ENCODE measurements at places on chromosomes 5 and 9.

- DNase-seq, result no peak
Observed at GRCh38 chr9:6495466-6495865, 82.5 kb downstream of the UHRF2 start.

GRCh38 chr9:82513242-82513751, 524.7 kb downstream of the SPATA31D1 start:
- DNase-seq, result no peak

- no peak for DNase-seq
Observed at GRCh38 chr9:122107291-122107805, 14.2 kb upstream of the TTLL11 start.

GRCh38 chr5:3181671-3182070, 414.0 kb upstream of the IRX1 start:
- no peak for DNase-seq

GRCh38 chr5:72476275-72476674, 30.9 kb downstream of the ZNF366 start:
- peak; percentile 76 for DNase-seq

GRCh38 chr9:89010056-89010455, 18.8 kb downstream of the S1PR3 start:
- DNase-seq, result no peak

- DNase-seq, result no peak
Observed at GRCh38 chr5:120630550-120630949, 166.4 kb downstream of the PRR16 start.

- no peak for DNase-seq
Observed at GRCh38 chr9:88187631-88188030, 49.4 kb upstream of the SPATA31C2 start.

DNA sequence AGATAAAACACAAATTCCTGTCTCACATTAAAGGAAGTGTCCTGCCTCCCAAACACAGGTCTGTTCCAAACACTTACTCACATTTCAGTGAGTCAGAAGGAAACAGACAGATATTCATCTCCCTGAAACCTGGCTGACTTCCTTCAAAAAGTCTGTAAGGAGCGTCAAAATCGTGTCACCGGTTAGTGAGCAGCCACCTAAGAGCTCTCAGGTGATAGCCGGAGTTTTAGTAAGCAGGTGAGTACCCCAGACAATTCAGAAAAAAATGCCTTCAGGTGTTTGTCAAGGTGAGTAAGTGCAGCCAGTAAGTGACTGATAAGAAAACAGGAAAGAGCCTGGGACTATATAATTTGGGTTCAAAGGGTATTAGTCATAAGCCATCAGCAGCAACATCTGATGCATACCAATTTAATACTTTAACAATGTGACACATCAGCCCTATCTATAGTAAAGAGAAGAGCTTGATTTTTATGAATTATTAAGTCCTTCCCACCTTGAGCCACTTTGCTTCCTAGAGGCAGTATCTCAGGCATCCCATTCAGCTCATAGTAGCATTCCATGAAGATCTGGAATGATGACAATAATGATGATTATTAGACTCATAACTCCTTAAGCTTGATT, 1.3 kb upstream of the ITGA2 start:
- DNase-seq, result no peak

- peak; percentile 45 for DNase-seq
Observed at GRCh38 chr5:154756868-154757813, 2.0 kb downstream of the LARP1 start.

DNA sequence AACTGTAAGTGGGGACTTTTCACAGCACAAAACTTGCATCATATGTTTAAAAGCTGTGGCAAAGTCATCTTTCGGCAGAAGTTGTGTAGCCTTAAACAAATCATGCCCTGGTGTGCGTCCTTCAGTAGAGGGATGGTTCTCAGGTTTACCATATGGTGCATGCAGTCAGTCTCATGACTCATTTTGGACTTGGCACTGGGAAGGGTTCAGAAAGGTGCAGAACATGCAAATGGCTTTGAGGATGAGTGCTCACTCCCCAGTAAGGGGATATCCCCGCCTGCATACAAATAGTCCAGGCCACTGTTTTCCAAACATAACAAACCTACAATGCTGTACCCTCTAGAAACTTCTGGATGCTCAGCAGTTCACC, 260.3 kb downstream of the NDUFS4 start:
- DNase-seq, result no peak

GRCh38 chr9:127904561-127905003, 5.2 kb upstream of the ST6GALNAC6 start:
- no peak for DNase-seq

GRCh38 chr5:167311340-167311739, 980.1 kb upstream of the WWC1 start:
- DNase-seq, result no peak

DNA sequence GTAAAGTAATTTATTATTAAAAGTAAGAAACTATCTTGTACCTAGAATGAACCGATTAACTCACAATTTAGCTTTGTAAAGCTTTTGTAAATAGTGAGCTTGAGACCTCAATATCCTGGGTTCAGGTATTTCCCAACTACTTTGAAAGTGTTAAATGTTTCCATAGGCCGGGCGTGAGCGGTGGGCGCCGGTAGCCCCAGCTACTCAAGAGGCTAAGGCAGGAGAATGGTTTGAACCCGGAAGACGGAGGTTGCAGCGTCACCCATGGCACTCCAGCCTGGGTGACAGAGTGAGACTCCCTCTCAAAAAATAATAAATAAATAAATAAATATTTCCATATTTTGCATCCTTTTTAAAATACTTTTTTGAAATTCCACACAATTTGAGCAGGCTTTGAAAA, 1.5 kb upstream of the ANKH start:
- no peak for DNase-seq

DNA sequence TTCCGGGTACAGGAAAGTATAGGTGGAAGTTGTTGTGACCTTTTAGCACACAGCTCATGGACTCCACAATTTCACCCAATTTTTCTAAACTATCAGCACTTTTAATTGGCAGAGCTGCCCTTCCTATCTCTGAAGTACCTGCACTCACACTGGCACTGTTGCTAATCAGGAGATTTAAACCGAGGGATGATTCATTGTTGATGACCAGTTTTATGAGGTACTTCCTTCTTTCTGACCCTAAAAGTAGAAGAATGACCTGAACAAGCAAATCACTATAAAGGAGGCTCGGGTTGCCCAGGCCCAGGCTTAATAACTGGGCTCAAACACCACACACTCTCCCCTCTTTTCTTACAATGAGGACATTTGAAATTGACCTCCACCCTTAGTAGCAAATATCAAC, 105.9 kb downstream of the KCNN2 start:
- no peak for DNase-seq

DNA sequence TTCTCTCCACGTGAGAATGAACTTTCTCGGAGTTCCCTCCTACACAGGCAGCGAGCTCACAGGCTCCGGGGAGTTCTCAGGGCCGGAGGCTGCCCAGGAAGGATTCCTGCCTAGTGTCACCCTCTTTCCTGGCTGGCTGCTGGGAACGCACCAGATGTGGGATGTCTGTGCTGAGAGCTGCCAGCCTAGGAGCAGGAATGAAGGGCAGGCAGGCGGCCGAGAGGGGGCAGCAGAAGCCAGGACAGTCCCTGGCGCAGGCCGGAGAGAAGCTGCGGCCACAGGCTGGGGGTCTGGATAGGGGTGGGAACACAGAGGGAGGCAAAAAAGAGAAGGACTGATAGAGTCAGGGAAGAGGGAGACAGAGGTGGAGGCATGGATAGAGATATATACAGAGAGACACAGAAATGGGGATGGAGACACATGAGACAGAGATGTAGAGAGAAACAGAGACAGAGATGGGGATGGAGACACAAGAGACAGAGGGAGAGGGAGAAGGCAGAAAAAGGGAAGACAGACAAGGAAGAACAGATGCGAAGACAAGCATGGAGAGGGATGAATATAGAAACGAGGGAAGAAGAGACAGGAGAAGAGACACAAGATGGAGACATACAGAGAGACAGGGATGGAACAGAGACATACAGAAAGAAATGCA, 25.3 kb upstream of the ENHO start:
- peak; percentile 39 for DNase-seq

DNA sequence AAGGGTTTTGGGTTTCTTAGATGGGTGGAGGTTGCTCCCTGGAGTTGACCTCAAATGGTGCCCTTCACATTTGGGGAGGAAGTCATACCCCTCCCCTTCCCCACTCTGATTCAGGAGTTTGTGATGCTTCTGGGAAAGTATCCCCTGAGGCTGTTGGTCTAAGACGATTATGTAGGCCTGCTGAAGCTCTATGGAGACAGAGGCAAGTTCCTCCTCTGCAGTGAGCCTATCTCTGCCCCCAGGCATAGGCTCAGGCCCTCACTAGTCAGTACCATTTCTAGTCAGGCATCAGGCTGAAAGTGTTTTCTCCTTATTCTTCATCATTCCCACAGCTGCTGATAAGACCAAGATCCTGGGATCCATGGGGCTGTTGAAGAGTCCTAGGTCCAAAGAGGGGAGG, 271.6 kb upstream of the NUDT12 start:
- no peak for DNase-seq

DNA sequence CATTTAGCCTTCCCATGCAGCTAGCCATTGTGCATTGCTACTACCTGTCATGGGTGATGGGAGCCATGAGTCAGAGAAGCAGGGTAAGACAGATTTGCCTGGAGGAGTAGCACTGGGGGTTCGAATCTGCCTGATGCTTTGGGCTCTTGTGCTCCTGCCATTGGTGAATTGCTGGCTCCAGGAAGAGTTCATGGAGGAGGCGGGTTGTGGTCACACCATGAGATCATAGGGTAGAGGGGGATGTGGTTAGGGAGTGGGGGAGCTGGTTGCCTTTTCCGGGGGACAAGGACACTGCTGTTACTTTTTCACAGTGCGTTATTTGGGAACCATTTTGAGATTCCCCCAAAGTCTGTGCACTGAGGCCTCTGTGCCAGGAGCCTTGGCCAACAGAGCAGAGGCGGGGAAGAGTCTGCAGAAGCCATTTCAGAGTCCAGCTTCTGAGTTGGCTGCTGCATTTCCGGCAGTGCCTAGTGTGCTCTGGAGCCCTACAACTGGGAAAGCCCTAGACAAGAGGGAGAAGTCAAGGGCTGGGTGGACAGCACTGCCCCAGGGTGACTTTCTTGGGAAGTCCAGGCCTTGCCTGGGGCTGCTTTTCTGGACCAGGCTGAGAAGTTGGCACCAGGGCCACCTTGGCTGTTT, 6.2 kb downstream of the ANGPTL2 start:
- no peak for DNase-seq

- no peak for DNase-seq
Observed at GRCh38 chr9:122197882-122198281, 30.9 kb downstream of the LHX6 start.

GRCh38 chr9:5629312-5630080, 589 bp downstream of the RIC1 start:
- DNase-seq, result peak; percentile 47

DNA sequence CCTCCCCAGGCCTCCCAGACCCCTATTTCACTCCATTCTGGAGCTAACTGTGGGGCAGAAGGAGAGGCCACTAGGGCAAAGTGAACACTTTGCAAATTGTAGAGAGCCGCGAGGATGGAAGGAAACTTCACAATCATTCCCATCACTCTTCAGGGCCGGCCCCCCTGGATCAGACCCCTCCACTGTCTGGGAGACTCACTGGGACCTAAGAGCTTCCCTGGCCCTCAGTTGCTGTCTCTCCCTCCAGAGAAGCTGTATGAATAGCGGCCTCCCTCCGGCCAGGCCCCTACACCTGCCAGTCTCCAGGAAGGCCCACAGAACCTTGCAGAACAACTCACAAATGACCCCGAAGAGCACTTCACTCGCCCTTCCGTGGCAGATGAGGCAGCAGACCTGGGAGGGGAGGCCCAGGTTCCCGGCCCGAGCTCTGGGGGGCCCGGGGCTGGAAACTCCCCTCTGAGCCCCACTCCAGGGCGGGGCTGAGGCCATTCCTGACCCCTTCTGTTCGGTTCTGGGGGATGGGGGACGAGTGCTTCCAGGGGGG, 141.9 kb upstream of the IER5L start:
- no peak for DNase-seq

DNA sequence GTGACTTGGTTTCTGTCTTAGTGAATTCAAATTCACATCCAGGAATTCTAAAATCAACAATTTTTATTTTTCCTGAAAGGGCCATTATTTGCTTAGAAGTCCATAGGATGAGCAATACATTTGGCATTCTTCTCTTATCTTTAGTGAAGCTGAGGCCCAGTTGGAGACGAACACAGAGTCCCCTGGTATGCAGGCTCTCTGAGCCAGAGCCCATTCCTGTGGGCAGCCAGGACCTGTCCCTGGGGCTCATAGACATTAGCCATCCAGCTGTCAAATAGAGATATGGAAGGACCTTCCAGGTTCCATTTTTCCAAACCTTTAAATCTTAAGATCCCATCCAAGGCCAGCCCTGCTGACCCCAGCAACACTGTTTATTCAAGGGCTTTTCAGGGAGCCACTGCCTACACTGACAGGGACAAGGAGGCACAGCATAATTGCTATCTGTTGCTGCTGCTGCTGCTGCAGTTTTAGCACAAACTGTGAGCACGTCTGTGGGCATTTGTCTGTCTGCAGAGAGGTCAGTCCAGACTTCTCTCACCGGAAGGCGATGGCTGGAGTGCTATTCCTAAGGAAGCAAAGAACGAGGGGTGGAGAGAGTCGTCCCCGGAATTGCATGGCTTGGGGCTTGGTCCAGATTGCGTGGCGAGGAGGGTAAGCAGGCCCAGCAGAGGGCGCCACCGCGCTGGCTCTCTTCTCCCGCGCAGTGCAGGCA, 639.0 kb downstream of the CCDC171 start:
- peak; percentile 38 for DNase-seq

DNA sequence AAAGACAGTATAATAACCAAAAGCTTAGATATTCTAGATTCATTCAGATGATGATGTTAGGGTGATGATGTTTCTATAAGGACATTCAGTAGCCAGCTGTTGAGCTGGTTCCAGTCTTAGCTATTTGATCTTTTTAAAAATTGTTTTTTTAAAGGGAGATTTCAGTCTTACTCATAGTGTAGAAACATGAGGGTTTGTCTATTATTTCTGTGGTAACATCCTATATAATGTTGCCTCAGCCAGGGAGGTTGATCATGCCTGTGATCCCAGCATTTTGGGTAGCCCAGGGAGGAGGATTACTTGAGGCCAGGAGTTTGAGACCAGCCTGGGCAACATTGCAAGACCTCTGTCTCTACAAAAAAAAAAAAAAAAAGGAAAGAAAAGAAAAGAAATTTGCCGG, 167.8 kb downstream of the DOCK2 start:
- DNase-seq, result peak; percentile 11

DNA sequence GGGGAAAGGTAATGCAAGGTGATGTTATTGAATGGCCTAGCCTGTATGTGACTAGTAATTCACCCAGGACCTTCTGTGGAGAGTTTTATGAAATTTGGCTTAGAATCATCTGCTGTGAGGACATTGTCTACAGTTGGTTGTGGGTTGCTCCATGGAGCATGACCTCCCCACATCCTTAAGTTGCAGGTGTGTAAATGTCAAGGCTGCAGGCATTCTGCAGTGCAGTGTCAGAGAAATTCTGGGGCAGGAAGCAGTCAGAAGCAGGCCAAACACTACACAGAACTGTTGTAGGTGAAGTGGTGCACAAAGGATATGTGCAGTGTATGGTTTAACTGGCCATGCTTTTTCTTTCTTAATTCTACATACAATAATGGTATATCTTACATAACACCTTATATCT, 588.3 kb downstream of the EBF1 start:
- no peak for DNase-seq

- no peak for DNase-seq
Observed at GRCh38 chr9:115922444-115922843, 231.1 kb upstream of the PAPPA start.

DNA sequence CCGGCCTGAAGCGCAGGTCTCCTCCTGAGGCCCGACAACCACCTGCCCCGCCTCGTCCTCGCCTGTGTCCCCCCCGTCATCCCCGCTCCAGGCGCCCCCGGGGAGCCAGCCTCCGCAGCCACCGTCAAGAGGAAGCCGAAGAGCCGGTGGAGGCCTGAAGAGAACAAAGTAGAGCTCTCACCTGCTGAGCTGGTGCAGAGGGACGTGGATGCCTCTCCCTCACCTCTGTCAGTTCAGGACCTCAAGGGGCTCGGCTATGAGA, 169.9 kb downstream of the HINT1 start:
- no peak for DNase-seq

Data from inflammatory macrophage treated with lipopolysaccharide for 4 hours (primary cell).